ENCODE measurements at places on chromosomes 1 and 21.

DNA sequence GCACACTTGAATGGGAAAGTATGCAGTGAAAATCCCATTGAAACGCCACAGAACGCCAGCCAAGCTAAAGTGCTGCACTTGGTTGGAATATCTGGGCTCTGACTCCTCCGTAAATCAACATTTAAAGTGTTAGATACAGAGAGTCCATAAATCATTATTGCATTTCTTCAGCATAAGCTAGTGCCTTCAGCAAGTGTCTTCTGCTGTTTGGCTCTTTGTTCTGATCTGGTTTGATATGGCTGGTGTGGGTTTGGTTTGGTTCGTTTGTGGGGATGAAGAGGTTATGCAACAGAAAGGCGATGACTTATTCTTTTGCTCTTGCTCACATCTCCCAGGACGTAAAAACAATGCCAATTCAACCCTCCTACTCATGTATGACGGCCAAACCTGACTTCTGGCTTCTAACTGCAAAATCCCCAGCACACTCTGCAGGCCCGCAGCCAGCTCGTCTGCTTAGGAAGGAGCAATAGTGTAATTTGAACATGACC, 121.8 kb upstream of the ERG start:
- no peak for DNase-seq

DNA sequence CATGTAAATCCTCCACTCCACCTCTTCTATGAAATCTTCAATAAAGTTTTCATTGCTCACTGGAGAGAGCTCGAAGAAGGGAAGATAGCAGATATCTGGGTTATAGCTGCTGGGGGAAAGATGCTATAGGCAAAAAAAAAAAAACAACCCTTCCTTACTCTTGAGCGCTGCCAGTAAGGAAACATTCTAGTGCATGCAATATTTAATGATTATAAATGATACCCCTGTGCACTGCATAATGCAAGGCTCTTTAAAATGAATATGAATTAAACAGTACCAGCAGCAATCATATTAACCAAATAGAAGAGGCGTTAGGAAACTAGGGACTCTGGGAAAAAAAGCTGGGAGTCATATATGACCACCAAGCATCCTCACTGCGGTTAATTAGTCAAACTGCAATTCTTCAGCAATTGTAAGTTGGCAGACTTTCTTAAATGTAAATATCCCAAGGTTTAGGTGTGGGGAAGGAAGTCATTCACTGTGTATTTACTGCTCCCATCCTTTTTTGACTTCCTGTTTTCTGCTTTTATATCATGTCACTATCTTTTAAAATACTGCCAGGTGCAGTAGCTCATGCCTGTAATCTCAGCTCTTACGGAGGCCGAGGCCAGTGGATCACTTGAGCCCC, 3.7 kb upstream of the DMRTB1 start:
- no peak for DNase-seq

DNA sequence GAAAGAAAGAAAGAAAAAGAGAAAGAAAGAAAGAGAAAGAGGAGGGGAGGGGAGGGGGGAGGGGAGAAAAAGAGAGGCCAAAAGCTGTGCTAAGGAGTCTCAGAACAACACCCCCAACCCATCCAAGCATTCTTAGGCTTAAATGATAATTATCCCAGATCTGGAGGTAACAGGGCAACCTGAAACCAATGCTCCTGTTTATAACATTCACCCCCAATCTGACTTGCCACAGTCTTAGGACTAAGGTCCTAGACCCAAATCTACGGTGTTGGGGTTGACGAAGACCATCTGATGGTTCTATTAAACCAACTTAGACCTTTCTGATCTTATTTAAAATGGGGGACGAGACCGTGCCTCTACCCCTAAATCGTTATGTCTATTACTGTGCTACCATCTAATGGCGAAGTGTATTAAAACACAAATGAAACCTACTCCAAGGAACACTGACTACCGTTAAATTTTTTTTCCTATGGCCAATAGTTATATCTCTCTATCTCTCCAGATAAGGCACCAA, 119.3 kb upstream of the CDC42BPA start:
- DNase-seq = no peak

DNA sequence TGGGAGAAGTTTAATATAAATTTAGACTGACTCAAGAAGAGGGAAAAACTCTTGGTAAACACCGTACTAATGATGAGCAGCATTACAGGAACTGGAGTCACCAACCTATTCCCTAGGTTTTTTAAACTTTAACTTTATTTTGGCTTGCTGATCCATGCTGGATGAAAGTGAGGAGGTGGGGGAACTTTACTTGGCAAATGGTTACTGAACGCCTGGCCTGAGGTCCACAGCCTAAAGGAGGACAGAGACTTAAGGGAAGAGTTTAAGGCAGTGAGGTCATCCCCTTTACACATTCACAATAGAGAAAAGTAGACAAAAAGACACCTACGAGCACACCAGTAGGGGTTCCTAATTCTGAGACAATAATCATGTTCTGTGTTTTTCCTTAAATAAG, 25.6 kb upstream of the A3GALT2 start:
- DNase-seq = no peak

GRCh38 chr1:116033322-116033721, 57.0 kb downstream of the SLC22A15 start:
- no peak for DNase-seq

- DNase-seq = no peak
Observed at GRCh38 chr21:38743772-38744529, 61.8 kb upstream of the ETS2 start.

DNA sequence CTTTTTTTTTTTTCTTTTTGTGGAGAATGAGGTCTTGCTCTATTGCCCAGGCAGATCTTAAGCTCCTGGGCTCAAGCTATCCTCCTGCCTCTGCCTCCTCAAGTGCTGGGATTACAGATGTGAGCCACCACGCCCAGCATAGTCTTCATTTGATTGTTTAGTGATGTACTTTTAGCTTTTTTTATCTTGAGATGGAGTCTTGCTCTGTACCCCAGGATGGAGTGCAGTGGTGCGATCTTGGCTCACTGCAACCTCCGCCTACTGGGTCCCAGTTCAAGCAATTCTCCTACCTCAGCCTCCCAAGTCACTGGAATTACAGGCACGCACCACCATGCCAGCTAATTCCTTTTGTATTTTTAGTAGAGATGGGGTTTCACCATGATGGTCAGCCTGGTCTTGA, 24.0 kb upstream of the LRRC3 start:
- DNase-seq = no peak

GRCh38 chr21:37430184-37430821, 63.7 kb downstream of the DYRK1A start:
- no peak for DNase-seq

DNA sequence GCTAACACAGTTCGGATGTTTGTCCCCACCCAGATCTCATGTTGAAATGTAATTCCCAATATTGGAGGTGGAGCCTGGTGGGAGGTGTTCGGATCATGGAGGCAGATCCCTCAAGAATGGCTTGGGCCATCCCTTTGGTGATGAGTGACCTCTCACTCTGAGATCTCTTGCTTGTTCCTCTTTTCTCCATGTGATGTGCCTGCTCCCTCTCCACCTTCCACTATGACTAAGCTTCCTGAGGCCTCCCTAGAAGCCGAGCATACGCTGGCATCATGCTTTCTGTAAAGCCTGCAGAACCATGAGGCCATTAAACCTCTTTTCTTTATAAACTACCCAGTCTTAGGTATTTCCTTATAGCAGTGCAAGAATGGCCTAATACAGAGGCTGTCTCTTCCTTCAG, 8.1 kb upstream of the PLA2G5 start:
- DNase-seq = no peak

DNA sequence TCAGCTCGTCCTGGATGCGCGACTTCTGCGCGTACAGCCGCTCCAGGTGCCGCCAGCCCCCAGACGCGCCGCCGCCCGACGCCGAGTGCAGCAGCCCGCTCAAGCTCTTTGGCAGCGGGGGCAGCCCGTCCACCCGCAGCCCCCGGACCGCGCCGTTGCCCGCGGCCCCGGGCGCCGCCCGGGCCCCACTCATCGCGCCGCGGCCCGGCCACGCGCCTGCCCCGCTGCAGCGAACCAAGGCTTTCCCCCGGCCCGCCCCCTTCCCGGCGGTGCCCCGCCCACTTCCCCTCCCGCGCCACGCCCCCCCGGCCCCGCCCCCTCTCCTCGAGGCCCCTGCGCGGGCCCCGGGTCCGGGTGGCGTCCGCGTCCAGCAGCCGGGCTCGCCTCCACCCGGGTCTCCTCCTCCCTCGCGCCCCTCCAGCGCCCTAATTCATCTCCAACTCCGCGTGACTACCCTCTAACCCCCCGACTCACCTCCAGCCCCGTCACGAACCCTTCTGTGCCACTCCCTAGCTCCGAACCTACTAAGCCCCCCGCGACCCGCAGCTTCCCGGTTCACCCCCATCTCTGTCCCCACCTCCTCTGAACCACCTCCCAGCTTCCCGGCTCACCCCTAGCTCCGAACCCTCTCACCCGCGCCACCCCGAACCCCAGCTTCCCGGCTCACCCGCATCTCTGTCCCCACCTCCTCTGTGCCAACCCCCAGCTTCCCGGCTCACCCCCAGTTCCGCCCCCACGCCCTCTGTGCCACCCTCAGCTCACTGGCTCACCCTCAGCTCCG, at the start of gene FAM89A:
Gene FAM89A (minus strand): TSS at position 236 of the 781 bp plus-strand sequence. CDS start 43 bp downstream, at position 193.
- peak; percentile 36 for DNase-seq

GRCh38 chr1:215718575-215719287, 151.6 kb downstream of the KCTD3 start:
- no peak for DNase-seq

DNA sequence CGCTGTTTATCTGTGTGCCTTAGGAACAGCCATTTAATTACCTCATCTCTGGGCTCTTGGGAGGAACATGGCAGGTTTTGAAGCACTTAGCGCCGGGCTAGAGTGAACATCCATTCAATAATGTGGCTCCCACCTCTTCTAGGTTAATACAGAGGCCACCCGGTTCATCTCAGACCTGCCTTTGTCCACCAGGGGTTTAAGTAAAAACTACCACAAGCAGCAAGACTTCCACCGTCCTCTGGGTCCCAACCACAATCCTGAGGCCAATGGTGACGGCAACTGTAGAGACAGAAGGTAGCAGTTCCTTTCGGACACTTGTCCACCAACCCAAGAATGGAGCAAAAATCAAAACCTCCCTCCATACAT, 924 bp upstream of the DDOST start:
- DNase-seq = no peak
